ENCODE measurements at places on chromosomes 1 and 21.

DNA sequence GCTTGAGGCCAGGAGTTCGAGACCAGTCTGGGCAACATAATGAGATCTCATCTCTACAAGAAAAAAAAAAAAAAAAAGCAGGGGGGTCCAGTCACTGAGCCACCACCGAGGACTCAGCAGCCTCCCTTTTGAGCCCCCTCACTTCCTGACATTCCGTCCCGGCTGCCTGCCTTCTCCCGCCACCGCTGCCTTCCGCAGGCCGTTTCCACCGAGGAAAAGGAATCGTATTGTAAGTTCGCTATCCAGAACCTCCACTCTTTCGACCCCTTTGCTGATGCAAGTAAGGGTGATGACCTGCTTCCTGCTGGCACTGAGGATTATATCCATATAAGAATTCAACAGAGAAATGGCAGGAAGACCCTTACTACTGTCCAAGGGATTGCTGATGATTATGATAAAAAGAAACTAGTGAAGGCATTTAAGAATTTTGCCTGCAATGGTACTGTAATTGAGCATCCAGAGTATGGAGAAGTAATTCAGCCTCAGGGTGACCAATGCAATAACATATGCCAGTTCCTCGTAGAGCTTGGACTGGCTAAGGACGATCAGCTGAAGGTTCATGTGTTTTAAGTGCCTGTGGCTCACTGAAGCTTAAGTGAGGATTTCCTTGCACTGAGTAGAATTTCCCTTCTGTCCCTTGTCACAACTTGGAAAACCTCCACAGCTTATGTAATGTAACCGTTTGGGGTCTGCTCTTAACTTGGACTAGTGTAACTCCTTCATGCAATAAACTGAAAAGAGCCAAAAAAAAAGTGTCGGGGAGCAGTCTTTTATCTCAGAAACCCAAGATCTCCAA lies 55.6 kb downstream of the GLUL start:
- no peak for DNase-seq

GRCh38 chr1:6269296-6269695 lies 8.4 kb upstream of the GPR153 start:
- no peak for DNase-seq

DNA sequence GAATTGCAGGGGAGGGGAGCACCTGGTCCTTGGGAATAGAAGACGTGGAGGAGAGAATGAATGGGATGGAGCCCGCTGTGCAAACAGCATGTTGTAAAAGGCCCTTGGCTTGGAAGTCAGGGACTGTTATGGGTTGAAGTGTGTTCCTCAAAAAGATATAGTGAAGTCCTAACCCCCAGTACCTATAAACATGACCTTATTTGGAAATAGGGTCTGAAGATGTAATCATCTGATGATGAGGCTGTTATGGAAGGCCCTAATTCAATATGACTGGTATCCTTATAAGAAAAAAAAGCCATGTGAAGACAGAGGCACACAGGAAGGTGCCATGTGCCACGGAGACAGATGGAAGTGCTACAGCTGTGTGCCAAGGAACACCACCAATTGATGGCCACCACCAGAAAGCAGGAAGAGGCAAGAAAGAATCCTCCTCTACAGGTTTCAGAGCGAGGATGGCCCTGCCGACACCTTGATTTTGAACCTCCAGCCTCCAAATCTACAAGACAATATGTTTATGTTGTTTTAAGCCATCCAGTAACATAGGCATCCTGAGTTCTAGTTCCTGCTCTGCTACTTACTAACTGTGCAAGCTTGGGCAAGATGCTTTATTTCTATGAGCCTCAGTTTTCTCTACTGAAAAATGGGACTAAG lies 51.2 kb downstream of the LRRN2 start:
- DNase-seq = no peak

DNA sequence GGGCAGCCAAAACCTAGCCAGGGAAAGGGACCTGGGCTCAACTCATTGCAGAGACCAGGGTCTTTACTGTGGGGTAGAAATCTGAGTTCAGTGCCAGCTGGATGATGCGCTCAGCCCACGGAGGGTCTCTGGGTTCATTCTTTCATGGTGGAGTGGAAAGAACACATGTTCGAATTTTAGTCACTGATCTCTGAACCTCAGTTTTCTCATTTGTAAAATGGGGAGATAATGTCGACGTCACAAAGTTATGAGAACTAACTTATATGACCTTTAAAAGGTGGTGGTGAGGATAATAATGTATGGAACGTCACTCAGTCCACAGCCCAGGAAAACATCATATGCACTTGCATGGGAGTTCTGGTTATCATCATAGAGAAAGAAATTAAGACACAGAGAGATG lies 1.2 kb upstream of the TAL1 start:
- no peak for DNase-seq

GRCh38 chr1:32925403-32926162 lies 24.4 kb upstream of the TMEM54 start:
- DNase-seq = peak; percentile 48

GRCh38 chr21:44986471-44987291 lies 46.9 kb downstream of the SLX9 start:
- no peak for DNase-seq
